Activated T-cell treated with anti-CD3 and anti-CD28 coated beads for 4 hours (primary cell): ENCODE measurements at places on chromosomes 7 and 10.

GRCh38 chr10:42987575-42987974, 89.3 kb upstream of the RET start:
- DNase-seq = no peak

GRCh38 chr7:53340220-53340619, 304.8 kb downstream of the POM121L12 start:
- no peak for DNase-seq

DNA sequence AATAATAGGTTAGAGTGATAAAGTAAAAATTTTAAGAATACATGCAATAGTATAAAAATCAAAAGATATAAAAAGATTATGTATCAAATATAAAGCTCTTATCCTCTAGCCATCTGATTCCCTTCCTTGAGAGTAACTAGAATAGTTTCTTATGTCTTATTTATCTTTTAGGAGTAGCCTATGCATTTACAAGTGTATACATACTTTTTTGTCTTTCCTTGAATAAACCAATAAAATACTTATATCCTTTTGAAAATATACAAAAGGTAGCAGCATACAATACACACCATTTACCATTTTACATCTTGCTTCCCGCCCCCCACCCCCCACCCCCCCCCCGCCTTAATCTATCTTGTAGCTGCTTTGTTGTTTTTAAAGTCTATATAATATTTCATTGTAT, 31.4 kb downstream of the AHCYL2 start:
- no peak for DNase-seq

- no peak for DNase-seq
These were observed 434.4 kb downstream of the TCERG1L start for GRCh38 chr10:130877126-130877525.

DNA sequence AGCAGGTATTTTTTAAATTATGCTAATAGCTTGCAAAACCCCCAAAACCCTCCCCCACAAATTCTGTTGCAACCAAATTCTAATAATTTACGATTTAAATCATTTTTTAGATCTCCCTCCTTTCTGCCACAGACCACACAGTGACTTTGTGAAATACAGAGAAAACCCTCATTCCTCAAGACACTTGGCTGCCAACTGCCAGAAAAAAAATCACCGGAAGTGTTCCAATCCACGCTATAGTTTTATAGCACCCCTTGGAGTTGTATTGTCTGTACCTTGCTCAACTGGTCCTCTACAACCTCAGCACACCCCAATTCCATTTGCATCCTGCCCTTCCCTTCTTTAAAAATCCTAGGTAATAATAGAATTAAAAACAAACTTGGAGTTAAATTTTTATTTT, 560.1 kb downstream of the PARD3 start:
- no peak for DNase-seq
